ENCODE measurements at places on chromosomes 11 and 22. TPM values are rescaled to one million over a fixed set of nuclear protein-coding genes. Genes with fewer than 3 reads are reported as not detected.

GRCh38 chr22:29037340-29037932 is 24.2 kb downstream of the C22orf31 start:
- DNase-seq = no peak

Gene PIH1D2
- total RNA-seq = 2.7 TPM

Gene PGAP2
- 26.5 TPM for total RNA-seq

Gene CDHR5
- total RNA-seq = not detected

Gene CDC42EP2
- total RNA-seq = 18.5 TPM
